ENCODE measurements at places on chromosomes 13 and 19. TPM values are rescaled to one million over a fixed set of nuclear protein-coding genes. Genes with fewer than 3 reads are reported as not detected.

DNA sequence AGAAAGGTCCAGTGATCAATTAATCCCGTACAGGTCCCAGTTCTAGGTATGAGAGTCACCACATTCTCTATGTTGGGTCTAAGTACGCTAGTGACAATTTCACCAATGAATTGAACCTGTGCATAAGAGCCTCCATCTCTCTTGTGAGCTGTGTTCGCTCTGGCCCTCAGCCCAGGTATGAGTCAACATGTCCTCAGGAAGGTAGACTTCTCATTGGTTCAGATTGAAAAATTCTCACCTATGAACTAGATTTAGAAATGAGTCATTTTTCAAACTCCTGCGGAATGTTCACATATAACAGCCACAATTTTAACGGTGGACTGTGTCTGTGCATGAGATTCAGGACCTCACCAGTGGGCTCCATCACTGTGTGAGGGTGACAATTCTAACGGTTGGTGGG, 12.7 kb upstream of the ZNF43 start:
- DNase-seq = no peak

GRCh38 chr19:40266119-40266518, 19.0 kb downstream of the AKT2 start:
- DNase-seq = no peak

The ICAM5 gene
- total RNA-seq = 2.5 TPM

DNA sequence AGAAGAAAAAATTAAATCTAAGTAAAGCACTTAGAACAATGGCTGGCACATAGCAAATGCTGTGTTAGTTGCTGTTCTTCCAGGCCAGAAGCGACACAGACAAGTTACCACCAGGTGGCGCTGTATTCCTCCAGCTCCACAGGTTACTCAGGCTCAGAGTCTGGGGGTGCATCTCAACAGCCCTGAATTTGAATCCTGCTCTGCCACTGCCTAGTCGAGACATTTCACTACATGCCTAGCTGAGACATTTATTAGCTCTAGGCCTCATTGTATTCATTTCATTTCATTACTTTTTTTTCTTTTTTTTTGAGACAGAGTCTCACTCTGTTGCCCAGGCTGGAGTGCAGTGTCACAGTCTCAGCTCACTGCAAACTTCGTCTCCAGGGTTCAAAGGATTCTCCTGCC, 16.4 kb upstream of the CYP2B6 start:
- peak; percentile 62 for DNase-seq

DNA sequence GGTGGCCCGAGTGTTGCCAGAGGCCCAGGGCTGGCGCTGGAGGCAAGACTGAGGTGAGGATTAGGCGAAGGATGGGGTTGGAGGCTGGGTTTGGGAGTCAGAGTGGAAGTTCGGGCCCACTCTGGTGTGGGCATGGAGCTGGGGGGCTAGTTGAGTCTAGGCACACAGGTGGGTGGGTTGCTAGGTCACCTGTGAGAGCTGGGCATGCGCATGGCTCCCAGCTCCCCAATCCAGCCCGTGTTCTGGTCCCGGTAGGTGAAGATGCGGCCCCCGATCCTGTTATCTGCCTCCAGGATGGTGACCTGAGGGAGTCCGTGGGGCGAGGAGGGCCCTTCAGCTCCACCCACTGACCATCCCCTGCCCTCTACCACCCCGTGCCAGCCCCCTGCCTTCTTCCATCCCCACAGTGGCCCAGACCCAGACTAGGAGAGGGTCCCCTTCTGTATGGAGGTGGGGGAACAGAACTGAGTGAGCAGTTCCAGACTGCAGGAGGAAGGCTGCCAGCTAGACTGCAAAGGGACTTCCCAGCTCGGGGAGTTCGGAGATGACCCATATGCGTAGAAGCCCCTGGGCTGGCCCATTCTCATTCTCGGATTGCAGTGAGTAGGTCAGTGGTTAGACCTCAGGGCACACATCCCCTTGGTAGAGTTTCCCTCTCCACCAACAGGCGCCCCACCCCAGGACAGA, 1.7 kb downstream of the IL4I1 start:
- no peak for DNase-seq

GRCh38 chr13:42580644-42581043, 6.7 kb downstream of the TNFSF11 start:
- no peak for DNase-seq

The ANKLE1 gene
- total RNA-seq = 1.4 TPM

DNA sequence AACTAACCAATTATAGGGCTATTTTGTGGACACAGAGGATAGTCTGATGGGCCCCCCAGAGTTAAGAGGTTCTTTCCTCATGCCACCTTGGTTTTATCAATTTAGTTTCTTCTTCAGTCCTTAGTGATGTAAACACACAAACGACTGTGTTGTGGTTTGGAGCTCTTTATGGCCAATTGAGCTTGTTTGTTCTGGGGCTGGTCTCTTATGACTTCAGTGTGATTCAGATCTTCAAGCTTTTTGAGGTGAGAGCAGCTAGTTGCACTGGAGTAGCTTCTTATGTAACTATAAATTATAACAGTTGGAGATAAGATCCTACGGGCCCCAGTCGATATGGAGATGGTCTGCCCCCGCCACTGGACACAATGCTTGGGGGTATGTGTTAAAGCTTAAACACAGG, 22.0 kb upstream of the GJB6 start:
- no peak for DNase-seq

The HNRNPA1L2 gene
- 11.3 TPM for total RNA-seq

The MAG gene
- total RNA-seq = 94.2 TPM

The C5AR1 gene
- total RNA-seq = 11.7 TPM

- DNase-seq = peak; percentile 91
Observed at GRCh38 chr19:16283210-16284061, 41.2 kb upstream of the KLF2 start.

GRCh38 chr13:50581586-50582196, 261.8 kb downstream of the DLEU7 start:
- no peak for DNase-seq

GRCh38 chr13:98155475-98156109, 12.7 kb downstream of the FARP1 start:
- DNase-seq = no peak

GRCh38 chr13:38759390-38759789, 72.5 kb downstream of the FREM2 start:
- no peak for DNase-seq

Data from ovary (tissue), 10 donors.